Hippocampal formation (tissue), 2 donors: ENCODE measurements at places on chromosomes 3 and 15.

GRCh38 chr3:148648685-148649352 lies 48.9 kb upstream of the AGTR1 start:
- no peak for DNase-seq

GRCh38 chr3:141578202-141578973 lies 91.6 kb downstream of the RASA2 start:
- DNase-seq = no peak

DNA sequence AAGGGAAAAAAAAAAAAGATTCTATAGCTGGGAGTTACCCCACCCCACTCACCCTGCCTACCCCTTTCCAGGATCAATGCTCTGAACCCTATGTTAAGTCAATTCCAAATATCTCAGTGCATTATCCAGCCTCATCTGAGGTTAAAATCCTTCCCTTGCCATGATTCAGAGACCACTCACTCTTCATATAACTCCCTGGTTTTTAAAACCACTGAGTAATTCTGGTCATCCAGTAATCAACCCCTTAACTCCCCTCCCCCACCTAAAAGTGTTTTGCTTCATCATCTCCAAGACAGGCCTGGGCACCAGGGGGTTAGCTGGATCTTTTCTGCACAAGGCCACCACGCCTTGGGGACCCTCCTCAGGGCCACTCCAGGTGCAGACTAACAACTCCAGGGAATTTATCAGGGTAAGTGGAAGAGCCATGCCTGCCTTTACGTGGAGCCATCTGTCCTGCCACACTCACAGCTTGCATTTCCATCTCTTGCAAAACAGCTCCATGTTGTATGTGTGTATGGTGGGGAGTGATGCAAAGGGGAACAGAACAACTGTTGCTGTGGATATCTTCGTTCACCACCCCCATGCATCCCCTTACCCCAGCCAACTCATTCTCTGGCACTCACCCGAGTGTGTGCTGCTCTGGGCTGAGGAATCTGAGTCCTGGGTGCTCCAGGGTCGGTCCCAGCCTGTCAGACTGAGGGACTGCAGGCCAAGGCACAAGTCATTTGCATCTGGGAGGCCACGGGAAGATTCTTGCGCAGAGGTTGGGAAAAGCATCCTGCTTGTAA lies 30.7 kb upstream of the RPS17 start:
- no peak for DNase-seq

- no peak for DNase-seq
These were observed 44.7 kb upstream of the LIPC start for GRCh38 chr15:58387130-58387529.

- DNase-seq = no peak
These were observed 109.0 kb downstream of the CDIN1 start for GRCh38 chr15:36688310-36689011.

- no peak for DNase-seq
These were observed 26.9 kb downstream of the ATOSA start for GRCh38 chr15:52652286-52652685.

DNA sequence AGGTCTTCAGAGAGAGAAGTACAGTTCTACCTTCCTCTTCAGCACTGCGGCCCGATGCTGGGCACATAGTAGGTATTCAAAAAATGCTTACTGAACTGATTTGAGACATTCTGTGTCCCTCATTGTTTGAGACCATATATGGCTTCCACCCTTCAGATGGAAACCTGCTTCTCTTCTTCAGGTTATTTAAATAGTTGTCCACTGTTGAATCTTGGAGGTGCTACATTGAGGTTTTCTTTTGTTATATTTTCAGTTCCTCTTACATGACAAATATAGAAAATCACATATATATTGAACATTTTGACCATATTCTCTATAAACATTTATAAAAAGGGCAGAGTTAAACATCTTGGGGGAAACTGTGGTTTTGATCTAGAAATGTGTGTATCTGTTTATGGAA lies 200.2 kb upstream of the LRRC3B start:
- DNase-seq = no peak

DNA sequence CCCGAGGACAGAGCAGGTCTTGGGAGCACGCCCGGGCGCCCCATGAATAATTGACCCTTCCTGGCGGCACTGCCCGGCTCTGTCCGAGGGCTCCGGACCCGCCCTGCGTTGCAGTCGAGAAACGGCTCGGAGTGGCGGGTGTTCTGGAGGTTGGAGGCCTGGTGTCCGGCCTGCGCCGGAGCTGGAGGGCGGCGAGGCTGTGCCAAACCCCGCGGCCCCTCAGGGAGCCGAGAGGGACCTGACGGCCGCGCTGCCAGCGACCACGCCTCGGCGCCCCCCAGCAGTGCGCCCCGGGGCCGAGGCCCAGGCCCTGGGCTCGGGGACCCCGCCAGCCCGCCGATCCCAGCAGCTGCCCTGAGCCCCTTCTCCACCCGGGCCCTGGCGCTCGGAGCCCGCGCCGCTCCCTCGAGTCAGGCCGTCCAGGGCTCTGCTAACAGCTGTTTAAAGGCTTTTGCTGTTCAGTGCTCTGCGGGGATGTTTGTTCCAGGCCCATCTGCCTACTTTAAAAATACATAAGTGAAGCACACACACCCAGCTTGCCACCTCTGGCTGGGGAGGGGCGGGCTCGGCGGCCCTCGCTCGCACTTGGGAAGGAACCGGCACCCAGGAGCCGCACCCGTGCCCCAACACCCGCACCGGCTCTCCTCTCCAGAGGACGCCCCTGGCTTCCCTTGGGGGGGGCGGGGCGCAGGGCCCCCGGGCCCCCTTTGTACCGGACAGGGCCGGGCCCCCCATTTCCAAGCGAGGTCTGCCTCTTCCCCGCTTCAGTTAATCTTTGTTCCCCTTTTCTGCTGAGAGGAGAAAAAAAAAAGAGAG lies 730 bp upstream of the ZNF710 start:
- DNase-seq = no peak

DNA sequence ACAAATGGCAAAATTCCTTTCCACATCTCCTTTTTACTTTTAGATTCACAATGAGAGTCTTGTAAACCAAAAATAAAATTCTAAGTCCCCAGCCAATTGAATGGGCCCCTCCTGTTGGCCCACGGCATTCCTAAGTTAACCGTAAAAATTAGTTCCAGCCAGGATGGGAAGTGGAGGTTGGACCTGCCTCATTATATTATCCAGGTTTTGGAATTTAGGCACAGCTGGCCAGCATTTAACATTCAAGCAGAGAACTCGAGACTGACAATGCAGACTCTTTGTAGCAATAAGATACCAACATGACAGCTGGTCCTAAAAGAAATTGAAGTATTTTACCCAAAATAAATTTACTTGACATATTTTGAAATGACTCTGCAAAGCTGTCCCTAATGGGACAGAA lies 321.0 kb upstream of the NAALADL2 start:
- no peak for DNase-seq

DNA sequence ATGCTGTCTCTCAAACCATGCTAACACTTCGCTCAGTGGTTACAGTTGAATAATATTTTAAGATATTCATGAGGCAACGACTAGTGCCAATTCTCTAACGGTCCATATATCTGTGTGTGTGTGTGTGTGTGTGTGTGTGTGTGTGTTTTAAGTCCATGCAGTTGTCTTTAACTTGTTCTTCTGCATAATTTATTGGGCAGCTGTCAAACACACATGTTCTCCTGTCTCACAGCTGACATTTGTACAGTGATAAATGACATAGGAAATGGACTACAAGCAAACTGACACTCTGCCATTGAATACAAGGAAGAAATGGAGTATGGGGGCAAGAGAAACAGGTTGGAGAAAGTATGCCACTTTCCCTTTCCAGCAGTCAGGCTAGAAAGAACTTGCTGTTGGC lies 172.0 kb downstream of the PDZRN3 start:
- DNase-seq = no peak

GRCh38 chr3:16945330-16945729 lies 60.6 kb downstream of the PLCL2 start:
- DNase-seq = no peak

DNA sequence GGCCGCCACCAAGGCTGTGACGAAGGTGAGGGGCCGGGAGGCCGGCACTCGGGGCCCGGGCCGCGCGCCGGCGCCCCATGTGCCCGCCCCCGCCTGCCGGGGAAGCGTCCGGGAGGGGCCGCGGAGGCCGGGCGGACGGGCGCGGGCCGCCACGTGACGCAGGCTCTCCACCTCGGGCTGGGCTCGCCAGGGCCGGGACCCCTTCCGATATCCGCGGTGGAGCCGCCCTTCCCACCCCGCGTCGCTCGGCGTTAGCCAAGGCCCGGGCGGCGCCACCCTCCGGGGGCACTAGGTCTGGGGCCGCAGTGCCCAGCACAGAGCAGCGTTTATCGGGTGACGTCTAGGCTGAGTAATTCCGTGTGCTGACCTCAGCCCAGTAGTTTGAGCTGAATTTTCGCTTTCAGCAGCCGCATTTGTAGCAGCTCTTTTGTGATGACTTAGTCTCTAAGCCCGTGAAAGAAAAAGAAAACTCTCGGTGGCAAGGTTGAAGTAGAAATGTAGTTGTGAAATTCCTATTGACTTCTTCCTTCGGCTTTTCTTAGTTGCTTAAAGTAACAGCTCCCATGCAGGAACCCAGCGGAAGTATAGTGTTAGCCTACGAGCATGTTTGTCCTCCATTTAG lies 885 bp downstream of the CDV3 start:
- DNase-seq = no peak

DNA sequence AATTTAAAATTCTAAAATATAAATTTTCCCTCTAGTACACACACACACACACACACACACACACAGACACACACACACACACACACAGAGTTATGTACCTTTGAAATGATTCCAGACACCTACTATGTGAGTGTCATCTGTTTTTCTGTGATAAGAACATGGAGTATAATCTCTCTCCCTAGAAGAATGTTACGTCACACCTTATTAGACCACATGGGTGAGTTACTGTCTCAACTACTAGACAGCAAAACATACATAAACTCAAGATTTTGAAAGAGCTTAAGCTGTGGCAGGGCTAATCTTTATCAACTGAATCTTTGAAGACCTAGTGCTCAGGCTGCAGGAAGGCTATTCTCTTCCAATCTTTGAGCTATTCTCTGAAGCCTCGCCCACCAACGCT lies 385.9 kb upstream of the BCHE start:
- DNase-seq = no peak

- DNase-seq = no peak
These were observed 269.4 kb upstream of the ZPLD1 start for GRCh38 chr3:102165367-102165766.

DNA sequence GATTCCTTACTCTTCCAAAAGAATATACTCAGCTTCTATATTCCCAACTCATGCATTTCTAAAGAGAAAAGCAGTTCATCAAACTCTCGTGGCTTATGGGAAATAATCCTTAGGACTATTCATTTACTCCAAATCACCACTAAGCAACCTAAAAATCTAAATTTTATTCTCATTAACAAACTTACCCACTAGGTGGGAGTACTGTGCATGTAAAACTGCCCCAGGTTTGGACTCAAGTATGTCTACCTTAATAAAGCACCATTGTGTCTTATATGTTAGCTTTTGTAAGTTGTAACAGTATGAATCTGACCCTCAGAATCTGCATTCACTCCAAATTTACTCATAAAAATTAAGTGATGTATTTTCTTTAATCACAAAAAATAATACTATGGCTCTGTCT lies 25.3 kb downstream of the RAD18 start:
- DNase-seq = no peak

DNA sequence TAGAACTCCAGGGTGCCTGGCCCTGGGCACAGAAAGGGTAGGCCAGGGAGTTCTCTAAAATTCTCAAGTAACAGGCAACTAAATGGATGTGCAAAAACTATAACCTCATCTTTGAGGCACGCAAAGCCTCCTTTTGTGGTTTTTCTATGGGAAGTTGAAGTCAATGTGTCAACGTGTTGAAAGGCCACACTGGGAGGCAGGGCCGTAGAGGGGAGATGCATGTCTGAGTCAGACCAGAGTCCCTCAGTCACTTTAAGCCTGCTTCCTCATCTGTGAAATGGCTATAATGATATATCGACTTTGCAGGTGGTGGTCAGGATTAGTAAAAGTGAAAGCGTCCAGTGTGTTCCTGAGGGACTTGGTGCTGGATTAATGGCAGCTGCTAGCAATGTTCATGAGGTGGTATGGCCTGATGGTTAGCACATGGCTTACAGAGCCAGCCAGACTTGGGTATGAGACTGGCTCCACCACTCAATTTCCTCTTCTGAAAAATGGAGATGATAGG lies 17.0 kb downstream of the TGM5 start:
- no peak for DNase-seq

- DNase-seq = no peak
These were observed 115.6 kb downstream of the FNDC3B start for GRCh38 chr3:172154768-172155664.

GRCh38 chr3:112813723-112814171 lies 32.9 kb downstream of the CD200R1L start:
- no peak for DNase-seq

DNA sequence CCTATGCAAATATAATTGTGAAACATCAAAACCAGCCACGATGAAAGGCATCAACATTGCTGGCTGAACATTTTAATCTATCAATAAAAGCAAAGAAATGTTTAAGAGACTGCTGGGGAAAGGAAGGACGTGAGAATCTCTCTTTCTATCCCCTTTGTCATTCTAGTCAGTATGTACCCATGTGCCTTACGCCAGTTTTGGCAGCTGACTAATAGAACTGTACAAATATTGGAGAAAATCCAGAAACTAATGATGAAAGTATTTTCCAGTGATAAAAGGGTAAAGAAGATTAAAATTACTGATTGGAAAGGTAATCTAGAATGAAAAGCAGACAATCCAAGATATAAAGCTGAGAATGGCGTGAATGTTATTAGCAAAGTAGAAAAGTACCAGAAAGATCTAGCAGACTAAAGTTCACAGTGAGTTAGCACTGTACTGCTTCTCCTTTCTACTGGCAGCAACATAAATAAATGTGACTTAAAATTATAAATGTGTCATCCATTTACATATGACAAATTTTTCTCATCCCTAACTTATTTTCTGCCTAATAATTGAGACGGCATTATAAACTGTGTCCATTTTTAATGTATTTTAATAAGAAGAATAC lies 401.9 kb upstream of the CNTN4 start:
- DNase-seq = no peak

DNA sequence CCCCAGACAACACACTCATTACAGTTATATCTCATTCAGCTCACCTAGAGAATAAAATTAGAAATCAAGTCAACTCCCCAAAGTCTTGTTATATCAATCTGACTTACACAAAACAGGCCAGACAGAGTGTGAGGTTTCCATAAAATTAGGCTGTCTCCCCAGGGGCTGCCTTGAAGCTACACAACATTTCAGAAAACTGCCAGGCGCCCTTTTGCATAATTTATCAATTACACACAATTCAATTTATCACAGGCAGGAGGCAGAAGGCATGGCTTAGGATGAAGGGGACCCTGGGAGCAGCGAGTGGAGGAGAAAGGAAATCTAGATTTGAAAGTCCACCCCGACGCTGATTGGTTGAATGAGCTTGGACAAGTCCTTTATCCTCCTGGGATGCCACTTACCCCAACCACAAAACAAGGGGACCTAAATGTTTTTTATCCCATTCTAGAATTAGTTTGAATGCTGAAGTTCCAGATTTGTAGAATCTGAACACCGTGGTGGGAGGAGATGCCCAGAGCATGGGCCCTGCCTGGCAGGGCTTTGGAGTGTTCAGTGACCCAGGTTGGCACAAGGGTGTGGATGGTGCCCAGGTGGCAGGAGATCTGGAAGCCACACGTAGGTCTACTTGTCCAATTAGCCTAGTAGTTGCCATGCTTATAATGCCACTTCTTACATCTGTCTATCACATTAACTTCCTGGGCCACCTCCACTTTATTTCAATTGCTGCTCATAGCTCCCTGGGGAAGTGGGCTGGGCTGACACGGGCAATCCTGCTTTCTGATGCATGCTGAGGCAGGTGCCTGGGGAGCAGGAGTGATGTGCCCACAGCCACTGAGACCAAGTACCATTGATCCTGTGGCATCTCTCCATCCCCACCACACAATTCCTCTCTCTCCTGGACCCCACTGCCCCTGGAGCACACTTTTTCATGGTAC lies 119.8 kb upstream of the TLE3 start:
- DNase-seq = no peak

GRCh38 chr3:37096975-37097374 lies 77.4 kb downstream of the LRRFIP2 start:
- no peak for DNase-seq
